ENCODE measurements at places on chromosomes 16 and 17.

DNA sequence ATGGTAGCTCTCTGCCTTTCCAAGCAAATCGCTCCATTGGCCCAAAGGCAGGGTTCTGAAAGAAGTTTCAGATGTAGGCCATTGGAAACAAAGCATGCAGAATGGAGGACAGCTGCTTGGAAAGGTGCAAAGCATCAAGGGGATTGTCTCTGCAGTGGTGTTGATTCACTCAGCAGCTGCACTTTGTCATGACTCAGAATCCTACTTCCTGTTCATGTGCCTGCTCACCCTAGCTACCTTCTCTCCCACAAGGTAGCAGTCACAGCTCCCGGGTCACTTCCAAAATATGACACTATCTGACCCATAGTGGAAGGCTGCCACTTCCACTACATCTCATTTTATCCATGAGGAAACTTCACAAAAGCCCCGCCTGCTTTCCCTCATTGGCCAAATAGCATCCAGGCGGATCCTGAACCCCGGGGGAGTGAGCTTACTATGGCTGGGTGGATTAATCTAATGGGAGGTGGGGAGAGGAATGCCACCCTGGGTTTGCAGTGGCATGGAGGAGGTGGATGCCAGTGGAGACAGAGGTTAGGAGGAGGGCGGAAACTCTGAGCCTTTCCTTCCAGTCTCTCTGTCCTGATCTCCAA is 74.7 kb upstream of the NKD1 start:
- no peak for DNase-seq

DNA sequence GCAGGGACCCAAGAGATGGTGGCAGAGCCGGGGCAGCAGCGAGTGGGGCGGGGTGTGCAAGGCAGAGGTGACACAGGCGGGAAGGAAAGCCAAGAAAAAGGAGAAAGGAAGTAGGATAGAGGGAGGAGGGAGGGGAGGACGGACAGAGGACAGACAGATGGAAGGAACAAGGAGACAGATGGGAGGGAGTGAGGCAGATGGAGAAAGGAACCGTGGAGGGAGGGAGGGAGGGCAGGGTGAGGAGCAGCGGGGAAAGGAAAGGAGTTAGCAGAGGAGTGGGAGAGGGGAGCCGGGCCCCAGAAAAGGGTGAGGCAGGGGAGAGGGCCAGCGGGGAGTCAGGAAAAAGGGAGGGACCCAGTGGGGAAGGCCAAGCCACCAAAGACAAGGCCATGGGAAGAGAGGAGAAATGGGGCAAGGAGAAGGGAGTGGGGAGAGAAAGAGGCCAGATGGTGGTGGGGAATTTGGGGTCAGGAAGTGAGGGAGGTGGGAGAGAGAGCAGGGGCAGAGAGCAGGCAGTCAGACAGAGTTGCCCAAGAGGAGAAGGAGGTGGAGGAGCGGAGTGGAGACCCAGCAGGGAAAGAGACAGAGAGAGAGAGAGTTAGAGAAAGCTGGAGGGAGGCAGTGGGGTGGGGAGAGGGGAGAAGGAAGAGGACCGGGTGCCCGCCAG is 13.2 kb upstream of the ASGR1 start:
- no peak for DNase-seq

GRCh38 chr17:31854672-31855071 is 4.4 kb downstream of the COPRS start:
- no peak for DNase-seq

GRCh38 chr16:77165006-77165405 is 26.0 kb upstream of the MON1B start:
- no peak for DNase-seq

DNA sequence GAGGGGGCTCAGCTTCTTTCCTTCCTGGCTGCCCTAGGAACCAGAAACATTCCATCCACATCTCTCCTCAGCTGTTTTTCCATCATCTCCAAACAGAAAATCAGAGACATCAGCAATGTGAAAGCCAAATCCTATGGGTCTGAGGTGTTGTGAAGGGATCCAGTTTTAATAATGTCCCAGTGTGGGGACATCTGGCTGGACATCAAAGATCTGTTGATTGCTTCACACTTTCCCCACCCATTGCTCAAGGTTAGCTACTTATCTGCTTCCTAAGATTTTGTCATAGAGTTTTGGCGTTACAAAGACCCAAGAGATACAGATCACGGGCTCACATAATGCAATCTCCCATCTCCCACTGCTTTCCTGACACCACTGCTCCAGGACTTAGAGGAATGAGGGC is 47.8 kb upstream of the AXIN2 start:
- DNase-seq, result no peak

- DNase-seq, result no peak
These were observed 32.5 kb upstream of the TNFRSF13B start for GRCh38 chr17:17004251-17004996.

DNA sequence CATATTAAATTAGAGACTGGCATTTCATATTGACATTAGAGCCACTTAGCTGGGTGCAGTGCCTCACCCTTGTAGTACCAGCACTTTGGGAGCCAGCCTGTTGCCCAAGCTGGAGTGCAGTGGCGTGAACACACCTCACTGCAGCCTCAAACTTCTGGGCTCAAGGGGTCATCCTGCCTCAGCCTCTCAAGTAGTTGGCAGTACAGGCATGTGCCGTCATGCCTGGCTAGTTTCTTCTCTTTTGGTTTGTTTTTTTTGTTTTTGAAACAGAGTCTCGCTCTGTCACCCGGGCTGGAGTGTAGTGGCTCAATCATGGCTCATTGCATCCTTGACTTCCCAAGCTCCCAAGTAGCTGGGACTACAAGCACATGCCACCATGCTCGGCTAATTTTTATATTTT is 8.7 kb downstream of the PPM1E start:
- DNase-seq, result no peak

GRCh38 chr17:10521949-10522348 is 3.6 kb upstream of the MYH1 start:
- no peak for DNase-seq

GRCh38 chr17:70604854-70605253 is 435.5 kb downstream of the KCNJ2 start:
- DNase-seq, result no peak

GRCh38 chr16:88929091-88929445 is 47.9 kb downstream of the CBFA2T3 start:
- no peak for DNase-seq

- DNase-seq, result no peak
These were observed 94.6 kb downstream of the BANP start for GRCh38 chr16:88045820-88046303.

- no peak for DNase-seq
These were observed 200.6 kb upstream of the CIBAR2 start for GRCh38 chr16:85312642-85313525.

DNA sequence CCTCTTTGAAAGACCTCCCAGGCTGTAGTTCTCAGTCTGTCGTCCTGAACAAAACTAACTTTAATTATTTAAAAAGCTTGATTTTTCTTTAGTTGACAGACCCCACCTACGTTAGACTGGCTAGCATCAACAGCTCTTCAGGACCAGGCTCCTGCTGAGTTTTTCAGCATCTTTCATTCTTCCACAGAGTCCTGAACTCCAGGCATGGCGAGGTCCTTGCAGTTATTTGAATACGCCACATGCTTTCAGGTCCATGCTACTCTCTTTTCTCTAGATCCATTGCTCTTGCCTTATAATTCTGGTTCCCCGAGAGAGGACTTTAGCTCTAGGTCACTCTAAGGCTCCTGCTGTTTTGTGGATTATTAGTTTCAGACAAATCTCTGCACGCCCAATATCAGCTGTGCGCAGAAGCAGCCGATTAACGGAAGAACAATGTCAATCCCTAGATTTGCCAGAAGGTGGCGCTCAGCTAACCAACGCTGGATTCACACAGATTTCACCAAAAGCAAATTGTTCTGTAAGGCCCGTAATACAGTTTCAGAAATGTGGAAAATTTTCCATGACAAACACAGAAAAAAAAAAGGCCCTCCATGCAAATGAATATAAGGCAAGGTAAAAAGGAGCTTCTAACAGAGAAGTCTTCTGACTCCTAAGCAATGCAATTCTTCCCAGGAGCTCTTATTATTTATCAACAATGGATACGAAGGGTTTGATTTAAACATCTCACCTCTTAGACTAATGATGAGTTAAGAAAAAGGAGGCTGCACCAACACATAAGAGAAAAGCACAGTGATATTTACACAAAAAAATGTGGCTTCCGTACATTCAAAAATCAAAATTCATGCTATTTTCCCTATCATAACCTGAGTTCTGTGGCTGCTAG is 33.5 kb upstream of the BCO1 start:
- DNase-seq, result peak; percentile 6

- no peak for DNase-seq
These were observed 30.9 kb downstream of the ZNF423 start for GRCh38 chr16:49825041-49825440.

DNA sequence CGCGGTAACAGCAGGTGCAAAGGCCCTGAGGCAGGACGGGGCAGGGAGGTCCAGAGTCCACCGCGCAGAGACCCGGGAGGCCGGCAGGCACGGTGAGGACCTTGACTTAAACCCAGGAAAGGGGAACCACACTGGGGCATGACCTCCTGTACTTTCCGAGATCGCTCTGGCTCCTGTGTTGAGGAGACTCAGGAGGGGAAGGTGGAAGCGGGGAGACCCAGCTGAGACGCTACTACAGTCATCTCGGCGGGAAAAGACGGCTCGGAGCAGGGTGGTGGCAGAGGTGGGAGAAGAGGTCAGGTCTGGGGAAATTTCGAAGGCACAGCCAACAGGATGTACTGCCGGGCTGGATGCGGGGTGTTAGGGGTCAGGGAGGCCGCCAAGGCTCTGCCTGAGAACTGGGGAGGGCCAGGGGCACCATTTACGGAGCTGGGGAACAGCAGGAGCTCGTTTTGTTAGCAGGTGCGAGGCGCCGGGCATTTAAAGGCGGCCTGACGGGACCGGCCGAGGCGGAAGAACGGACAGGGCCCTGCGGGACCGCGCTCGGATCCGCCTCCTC is 22.3 kb downstream of the NPTX1 start:
- DNase-seq, result no peak

DNA sequence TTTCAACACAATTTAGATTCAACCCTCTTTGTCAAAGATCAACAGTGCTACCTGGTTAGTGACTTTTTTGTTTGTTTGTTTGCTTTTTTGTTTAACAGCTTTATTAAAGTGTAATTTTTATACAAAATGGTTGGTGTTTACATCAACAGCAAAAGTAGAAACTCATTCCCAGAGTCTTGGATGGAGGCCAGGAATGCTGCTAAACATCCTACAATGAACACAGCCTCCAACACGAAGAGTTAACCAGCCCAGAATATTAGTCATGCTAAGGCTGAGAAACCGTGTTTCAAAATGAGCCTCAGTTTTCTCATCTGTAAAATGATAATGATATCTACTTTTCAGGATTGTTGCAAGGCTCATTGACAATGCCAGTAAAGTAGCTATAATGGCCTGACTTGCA is 211.0 kb upstream of the MAF start:
- DNase-seq, result no peak

All from stimulated activated CD4-positive, alpha-beta T cell treated with anti-CD3 and anti-CD28 coated beads, Interleukin-12 subunit alpha, Interleukin-12 subunit beta, amount 100 ng/mL, for 24 hours (primary cell).